ENCODE measurements at places on chromosomes 16 and 17.

DNA sequence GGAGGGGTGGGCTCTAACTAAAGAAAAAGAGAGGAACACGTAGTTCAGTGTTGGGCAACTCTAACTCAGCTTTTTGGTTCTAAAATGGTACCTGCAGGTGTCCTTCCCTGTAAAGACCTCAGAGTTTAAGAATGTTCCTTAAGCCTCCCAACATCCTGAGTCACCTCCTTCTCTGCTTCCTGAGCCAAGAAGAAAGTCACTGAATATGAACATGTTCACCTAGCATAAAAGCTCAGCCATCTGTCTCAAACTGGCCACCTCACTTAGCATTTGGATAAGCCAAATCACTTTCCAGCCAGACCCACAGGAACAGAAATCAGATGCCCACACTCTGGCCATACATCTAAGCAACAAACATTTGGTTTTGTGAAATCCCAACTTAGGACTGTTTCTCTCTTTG is 3.7 kb downstream of the TMEM98 start:
- no peak for DNase-seq

GRCh38 chr17:18858567-18859245 is 775 bp downstream of the PRPSAP2 start:
- no peak for DNase-seq

GRCh38 chr17:47254403-47254943 is 846 bp downstream of the ITGB3 start:
- no peak for DNase-seq

DNA sequence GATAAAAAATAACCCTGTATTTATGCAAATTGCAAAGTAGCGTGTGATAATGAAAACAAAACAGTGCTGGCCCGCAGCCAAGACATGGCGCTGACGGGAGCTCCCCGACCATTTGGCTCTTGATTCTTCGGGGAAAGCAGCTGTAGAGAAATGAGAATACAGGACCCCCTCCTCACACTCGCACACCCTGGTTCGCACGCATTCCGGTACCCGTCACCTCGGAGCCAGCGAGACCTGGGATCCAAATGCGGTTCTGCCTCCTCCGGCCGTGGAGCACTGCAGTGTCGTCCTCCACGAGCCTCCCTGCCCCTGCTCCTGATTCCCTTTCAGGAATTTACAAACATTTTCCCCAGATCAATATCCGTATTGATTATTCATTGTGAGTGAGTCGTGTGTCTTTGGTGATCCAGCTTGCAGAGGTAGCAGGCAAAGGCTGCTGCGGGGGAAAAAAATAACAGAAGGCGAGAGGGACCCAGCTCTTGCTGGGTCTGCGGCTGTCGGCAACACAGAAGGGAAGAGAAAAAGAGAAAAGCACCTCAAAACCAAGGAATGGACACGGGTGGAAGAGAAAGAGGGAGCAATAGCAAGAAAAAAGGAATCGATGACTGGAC is 184.1 kb upstream of the ZFHX3 start:
- no peak for DNase-seq

GRCh38 chr17:40993839-40994238 is at the start of gene KRTAP3-3:
Gene KRTAP3-3 (minus strand): TSS chr17:40994164. CDS start chr17:40994097, 67 bp downstream.
- no peak for DNase-seq

GRCh38 chr17:77735081-77735565 is 223.4 kb upstream of the TNRC6C start:
- DNase-seq: no peak

Data from activated CD4-positive, alpha-beta T cell treated with anti-CD3 and anti-CD28 coated beads for 4 hours (primary cell).